ENCODE measurements at places on chromosomes 6 and 20.
A peak's percentile ranks its signal among the peaks of the same experiment; 100 is the strongest.

GRCh38 chr20:1802385-1803060 is 92.7 kb upstream of the SIRPA start:
- DNase-seq: peak; percentile 71

DNA sequence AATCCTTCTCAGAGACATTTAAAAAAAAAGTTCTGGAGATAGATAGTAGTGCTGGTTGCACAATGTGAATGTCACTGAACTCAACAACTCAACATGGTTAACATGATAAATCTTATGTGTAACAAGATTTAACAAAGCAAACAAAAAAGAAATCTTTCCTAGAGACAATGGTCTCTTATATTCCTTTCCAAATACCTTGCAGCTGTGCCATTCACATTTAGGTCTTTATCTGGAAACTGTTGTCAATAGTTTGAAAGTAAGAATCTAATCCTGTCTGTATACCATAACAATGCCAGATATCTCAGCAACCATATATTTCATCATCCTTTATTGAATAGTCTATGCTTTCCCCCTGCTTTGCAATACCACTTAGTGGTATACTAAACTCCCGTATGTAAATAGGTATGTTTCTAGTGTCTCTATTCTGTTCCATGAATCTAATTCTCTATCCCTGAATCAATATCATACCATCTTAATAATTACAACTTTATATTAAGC is 2.1 kb downstream of the SERAC1 start:
- no peak for DNase-seq

DNA sequence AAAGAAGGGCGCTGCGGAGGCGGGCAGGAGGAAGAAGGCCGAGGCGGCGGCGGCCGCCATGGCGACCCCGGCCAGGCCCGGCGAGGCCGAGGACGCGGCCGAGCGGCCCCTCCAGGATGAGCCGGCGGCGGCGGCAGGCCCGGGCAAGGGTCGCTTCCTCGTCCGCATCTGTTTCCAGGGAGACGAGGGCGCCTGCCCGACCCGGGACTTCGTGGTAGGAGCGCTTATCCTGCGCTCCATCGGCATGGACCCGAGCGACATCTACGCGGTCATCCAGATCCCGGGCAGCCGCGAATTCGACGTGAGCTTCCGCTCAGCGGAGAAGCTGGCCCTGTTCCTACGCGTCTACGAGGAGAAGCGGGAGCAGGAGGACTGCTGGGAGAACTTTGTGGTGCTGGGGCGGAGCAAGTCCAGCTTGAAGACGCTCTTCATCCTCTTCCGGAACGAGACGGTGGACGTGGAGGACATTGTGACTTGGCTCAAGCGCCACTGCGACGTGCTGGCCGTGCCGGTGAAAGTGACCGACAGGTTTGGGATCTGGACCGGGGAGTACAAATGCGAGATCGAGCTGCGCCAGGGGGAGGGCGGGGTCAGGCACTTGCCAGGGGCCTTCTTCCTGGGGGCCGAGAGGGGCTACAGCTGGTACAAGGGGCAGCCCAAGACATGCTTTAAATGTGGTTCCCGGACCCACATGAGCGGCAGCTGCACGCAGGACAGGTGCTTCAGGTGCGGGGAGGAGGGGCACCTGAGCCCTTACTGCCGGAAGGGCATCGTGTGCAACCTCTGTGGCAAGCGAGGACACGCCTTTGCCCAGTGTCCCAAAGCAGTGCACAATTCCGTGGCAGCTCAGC is 780 bp downstream of the ZCCHC3 start:
- DNase-seq: peak; percentile 47

- DNase-seq: no peak
Observed at GRCh38 chr6:161424421-161424820, 150.6 kb upstream of the AGPAT4 start.

- DNase-seq: no peak
Observed at GRCh38 chr6:89118931-89119330, 1.1 kb upstream of the SRSF12 start.

- DNase-seq: no peak
Observed at GRCh38 chr20:22423190-22423832, 161.1 kb downstream of the FOXA2 start.

DNA sequence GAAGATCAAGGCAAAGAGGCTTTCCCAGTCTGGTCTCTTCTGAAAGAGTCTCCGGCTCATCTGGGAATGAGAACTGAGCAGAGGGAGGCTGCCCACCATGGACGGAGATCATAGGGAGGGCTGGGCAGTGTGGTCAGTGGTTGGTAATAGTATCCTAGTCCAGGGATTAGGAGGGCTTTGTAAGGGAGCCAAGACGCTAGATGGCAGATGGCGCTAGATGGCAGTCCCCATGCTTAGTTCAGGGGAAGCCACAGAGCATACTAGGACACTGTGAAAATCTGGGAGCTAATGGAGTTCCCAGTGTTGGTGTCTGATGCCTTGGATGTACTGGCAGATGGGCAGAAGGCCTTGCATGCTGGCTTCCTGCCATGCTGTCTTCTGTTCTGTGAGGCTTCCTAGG is 21.7 kb upstream of the DAAM2 start:
- DNase-seq: no peak

- no peak for DNase-seq
Observed at GRCh38 chr20:60300374-60300773, 342.2 kb downstream of the CDH26 start.

DNA sequence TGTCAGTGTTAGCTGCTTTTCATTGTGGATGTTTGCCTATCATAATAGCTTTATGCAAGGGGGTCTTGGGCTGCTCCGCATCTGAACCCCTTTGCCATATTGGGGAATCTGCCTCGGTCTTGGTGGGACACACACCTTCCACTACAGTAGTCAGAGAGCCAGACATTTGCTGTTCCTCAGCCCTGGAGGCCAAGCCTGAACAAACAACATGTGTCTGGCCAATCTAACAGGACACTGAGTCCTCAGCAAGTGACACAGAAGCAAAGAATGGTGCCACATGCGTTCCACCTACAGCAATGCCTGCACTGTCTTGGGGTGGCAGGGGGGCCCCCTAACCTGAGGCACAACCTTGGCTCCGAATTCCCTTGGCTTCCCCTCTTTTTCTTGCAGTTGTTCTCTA is 243.9 kb downstream of the LY86 start:
- DNase-seq: no peak

- no peak for DNase-seq
Observed at GRCh38 chr20:48102076-48102787, 317.0 kb upstream of the SULF2 start.

DNA sequence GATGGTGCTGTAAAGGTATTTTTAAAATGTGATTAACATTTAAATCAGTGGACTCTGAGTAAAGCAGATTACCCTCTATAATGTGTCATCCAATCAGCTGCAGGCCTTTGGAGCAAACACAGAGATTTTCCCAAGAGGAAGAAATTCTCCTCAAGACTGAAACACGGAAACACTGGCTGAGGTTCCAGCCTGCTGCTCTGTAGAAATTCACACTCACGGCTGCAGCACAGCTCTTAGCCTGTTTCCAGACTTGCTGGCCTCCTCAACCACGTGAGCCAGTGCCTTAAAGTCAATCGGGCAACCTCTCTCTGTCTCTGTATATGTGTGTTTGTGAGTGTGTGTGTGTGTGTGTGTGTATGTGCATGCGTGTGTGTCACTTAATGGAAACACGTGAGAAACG is 41.1 kb downstream of the PDE10A start:
- no peak for DNase-seq

GRCh38 chr6:129490521-129491255 is 219.3 kb downstream of the ARHGAP18 start:
- peak; percentile 84 for DNase-seq

- DNase-seq: no peak
Observed at GRCh38 chr6:37994223-37994622, 174.7 kb downstream of the ZFAND3 start.

GRCh38 chr6:15876406-15876805 is 213.6 kb upstream of the DTNBP1 start:
- no peak for DNase-seq

DNA sequence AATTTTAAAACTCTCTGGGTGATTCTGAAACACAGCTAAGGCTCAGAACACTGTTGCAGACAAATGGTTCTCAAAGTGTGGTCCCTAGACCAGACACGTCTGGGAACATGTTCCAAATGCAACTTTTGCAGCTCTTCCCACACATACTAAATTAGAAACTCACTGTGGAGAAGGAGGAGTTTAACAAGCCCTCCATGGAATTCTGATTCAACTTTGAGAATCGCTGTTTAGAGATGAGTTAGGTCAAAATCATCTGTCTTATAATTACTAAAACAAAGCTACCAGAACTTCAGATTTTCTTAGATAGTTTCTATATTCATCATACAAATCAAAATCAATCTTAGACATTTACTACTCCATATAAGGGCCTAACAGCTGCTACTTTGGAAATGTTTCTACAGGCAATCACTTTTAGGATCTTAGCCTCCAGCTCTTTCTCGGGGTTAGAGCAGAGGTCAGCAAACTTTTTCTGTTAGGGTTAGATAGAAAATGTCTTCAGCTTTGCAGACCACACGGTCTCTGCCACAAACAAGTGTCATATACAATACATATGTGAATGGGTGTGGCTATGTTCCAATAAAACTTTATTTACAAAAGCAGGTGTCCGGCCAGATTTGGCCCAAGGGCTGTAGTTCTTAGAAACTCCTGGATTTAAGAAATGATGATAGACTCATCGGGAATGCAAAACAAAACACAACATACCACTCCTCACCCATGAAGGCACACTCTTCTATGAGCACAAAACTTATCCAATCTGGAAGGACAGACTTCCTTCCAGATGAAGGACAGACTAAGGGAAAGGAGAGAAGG is 50.0 kb upstream of the ARHGAP18 start:
- DNase-seq: no peak

DNA sequence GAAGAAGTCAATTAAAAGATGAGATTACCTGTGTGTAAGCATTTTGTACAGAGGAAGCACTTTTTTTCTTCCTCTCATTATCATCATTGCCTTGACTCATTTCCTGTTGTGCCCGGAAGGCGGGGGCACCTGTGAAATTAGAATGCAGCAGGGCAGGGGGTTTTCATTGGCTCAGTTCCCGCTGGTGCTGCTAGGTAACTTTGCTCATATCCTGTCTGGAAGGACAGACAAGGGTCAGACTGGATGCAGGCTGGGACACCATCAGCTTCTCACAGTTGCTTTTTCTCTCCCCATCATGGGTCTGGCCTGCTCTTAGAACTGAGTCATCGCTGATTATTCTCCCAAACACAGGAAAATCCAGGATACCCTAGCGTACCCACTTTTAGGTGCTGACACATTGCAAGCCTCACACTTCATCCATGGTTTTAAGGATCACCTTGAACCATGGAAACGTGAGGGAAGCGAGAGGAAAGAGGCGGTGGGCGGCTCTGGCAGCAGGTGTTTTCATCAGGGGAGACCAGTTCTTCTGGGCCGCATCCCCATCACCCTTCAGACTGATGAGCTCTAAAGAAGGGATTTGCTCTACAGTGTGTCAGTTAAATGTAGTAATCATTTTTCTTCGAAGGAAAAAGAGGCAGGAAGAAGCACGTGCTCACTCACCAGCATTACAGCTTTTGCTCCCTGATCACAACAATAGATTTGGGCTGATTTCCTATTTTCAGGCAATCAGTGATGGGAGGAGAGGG is 195.7 kb upstream of the SASH1 start:
- peak; percentile 51 for DNase-seq

DNA sequence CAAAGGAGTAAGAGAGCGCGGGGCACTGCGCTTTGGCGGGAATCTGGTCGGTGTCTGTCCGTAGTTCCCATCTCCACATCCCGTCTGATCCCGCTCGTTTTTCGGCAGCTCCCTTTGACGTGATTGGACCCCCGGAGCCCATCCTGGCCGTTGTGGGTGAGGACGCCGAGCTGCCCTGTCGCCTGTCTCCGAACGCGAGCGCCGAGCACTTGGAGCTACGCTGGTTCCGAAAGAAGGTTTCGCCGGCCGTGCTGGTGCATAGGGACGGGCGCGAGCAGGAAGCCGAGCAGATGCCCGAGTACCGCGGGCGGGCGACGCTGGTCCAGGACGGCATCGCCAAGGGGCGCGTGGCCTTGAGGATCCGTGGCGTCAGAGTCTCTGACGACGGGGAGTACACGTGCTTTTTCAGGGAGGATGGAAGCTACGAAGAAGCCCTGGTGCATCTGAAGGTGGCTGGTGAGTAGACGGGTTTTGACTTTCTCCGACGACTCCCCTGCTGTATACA is 1.4 kb downstream of the BTN1A1 start:
- DNase-seq: peak; percentile 38

DNA sequence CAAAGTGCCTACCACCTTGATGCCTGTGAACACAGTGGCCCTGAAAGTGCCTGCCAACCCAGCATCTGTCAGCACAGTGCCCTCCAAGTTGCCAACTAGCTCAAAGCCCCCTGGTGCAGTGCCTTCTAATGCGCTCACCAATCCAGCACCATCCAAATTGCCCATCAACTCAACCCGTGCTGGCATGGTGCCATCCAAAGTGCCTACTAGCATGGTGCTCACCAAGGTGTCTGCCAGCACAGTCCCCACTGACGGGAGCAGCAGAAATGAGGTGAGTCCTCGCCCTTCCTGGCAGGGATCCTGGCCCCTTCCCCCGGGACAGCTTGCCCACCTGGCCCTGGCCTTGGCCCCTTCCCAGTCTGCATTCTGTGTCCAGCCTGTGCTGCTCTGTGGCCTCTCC is 17.9 kb downstream of the MAVS start:
- no peak for DNase-seq

DNA sequence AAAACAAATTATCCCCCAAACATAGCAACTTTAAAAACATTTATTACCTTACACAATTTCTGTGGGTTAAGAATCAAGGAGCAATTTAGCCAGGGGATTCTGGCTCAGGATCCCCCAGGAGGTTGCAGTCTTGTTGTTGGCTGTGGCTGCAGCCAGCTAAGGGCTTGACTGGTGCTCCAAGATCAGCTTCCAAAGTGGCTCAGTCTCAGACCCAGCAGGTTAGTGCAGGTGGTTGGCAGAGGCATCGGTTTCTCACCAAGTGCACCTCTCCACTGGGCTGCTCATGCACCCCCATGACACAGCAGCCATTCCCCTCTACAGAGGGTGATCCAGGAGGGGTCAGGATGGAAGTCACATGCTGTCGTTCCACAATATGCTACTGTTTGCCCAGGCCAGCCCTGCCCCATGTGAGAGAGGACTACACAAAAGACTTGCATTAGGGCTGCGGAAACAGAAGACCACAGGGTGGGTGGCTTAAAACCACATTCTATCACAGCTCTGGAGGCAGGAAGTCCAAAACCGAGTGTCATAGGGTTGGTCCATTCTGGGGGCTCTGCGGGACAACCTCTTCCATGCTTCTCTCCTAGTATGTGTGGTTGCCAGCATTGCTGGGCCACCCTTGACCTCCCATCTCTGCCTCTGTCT is 125.8 kb downstream of the C6orf118 start:
- DNase-seq: no peak

DNA sequence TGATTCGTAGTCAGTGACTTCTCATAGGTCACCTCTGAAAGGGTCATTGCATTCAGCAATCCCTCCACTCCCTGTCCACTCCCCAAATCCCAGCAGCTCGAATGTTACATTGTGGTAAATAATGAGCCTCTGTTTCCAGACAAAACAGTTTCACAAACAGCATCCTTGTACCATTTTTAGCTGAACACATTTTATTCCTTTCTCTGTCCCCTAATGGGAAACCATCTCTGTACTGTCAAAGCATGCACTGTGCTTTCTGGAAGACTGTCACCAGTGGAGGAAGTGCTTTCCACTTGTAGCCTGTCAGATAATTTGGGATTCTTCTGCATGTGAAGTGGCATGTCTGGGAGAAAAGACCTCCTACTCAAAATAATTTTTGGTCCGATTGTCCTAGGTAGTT is 82.0 kb downstream of the SLC35F1 start:
- no peak for DNase-seq

Measured in CD4-positive, alpha-beta T cell treated with Interleukin-1 beta for 1 hour (primary cell).